ENCODE measurements at places on chromosomes 13 and 19.

DNA sequence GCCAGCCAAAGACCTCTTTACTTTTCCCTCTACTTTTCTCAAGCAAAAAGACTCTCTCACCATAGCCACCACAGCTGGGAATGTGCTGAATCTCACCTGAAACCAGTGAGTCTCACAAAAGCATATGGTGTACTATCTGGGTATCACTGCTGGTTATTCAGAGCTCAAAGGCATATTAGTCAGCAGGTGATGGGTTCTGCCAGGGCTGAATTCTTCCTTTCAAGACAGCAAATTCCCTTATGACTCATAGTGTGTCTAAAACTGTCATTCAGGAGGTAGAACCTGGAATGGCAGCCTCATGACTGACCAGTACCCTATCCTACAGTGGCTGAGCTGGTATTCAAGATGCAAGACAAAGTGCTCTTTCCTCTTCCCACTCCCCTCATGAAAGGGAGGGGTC, 2859.1 kb downstream of the PCDH9 start:
- no peak for DNase-seq

DNA sequence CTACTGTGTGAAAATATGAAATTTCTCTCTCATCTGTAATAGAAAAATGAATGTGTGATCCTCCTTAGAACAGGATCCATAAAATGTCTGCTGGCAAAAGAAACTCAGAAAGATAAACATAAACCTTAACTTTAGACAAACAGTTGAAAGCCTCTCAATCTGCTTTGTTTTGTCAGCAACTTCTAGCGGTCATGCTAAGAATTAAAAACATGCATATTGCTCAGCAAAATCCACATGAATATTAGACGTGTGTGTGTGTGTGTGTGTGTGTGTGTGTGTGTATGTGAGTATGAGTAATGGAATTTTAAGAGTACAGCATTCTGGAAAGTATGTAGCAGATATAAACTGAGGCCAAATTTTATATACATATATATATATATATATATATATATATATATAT, 1779.2 kb upstream of the MIR17HG start:
- no peak for DNase-seq

GRCh38 chr13:43953370-43953769, 73.7 kb downstream of the LACC1 start:
- DNase-seq: no peak

- no peak for DNase-seq
Measured at GRCh38 chr19:40598918-40599307, 2.3 kb upstream of the LTBP4 start.

GRCh38 chr19:55647732-55648584, at the start of gene CCDC106:
CCDC106 (plus strand) TSS chr19:55648212; CDS start chr19:55649047, 835 bp downstream.
- no peak for DNase-seq

GRCh38 chr19:8371011-8371804, 7.3 kb downstream of the ANGPTL4 start:
- DNase-seq: no peak
